ENCODE measurements at places on chromosomes 12 and 14. TPM values are rescaled to one million over a fixed set of nuclear protein-coding genes. Genes with fewer than 3 reads are reported as not detected.

- DNase-seq = no peak
These were observed 25.9 kb downstream of the PSEN1 start for GRCh38 chr14:73162251-73162650.

- peak; percentile 58 for DNase-seq
These were observed 12.5 kb downstream of the EGLN3 start for GRCh38 chr14:33938131-33938949.

GRCh38 chr14:58258156-58258555 is 13.5 kb downstream of the PSMA3 start:
- no peak for DNase-seq

GRCh38 chr12:49165114-49165513 is 23.8 kb downstream of the TUBA1A start:
- DNase-seq = no peak

DNA sequence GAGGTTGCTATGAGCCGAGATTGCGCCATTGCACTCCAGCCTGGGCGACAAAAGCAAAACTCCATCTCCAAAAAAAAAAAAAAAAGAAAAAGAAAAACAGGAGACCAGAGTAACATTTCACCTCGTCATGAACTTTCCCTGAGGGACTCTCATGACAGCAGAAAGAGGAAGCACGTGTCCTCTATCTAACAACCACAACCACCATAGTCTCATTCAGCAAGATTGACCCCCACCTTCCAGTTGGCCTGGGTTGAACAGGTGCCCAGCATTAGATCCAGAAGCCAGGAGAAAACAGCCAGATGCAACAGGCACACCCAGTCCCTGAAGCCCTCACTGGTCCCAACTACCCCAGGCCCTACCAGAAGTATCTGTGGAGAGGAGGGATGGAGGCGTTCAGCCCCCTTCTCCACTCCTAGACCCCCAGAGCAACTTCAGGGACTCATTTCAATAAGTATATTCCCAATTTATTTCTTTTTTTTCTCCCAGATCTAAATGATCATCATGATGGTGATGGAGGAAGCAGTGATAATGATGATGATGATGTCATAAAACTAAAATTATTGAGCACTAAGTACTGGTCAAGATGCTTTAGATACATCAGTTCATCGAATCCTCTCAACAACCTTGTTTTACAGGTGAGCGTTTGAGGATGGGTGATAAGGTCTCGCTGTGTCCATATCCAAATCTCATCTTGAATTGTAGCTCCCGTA is 235.0 kb downstream of the EFCAB11 start:
- DNase-seq = no peak

DNA sequence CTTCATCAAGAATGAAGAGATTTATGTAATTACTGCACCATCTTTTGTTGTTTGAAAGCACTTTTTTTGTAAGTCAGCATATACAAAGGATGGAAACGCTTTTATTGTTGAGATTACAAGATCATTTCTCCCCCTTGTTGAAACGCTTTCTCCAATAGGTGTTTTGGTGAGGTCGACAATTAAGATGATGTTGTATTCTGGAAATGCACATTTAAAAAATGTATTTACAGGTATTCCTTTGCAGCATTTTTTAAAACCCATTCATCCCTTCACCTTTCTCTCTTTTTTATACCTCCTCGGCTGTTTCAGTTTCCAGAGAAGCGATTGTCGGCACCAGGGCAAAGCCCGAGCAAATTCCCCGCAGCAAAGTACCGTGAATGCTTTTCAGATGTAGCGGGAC is 499.9 kb downstream of the VRK1 start:
- no peak for DNase-seq

DNA sequence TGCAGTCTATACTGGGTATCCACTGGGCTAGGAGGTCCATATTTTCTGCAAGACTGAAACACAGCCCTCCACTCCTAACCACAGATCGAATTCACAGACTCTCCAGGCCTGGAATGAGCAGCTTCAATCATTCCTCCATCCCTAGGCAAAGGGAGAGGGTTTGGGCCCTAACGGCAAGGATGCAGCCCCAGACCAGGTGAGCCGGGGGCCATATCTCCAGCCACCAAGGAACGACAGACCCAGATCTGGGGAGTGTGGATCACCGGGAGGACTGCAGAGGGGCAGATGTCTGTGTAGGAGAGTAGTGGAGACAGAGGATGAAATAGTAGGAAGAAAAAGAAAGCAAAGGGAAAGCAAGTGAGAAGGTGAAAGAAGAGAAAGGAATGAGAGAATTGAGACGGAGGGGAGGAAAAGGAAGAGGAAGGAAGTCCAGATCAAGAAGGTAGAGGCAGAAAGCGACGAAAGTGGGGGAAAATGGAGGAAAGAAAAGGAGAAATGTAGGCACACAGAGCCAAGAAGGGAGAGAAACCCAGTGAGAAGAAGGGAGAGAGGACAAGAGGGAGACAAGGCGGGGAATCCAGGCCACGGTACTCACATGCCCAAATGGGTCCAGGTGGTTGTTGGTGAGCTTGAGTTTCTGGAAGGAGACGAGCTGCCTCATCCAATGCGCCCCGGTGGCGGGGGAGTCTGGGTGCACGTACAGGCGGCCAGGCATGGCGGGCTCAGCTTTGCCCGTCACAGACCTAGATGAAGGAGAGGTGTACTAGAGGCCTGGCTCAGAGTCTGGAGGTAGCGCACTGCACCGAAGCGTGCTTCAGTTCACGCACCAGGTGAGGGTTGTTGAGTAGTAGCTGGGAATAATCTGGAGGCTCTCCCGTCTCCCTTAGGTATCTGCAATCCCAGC is 7.7 kb downstream of the TBX5 start:
- no peak for DNase-seq

- DNase-seq = no peak
These were observed 352.6 kb downstream of the BCL11B start for GRCh38 chr14:98919434-98919833.

DNA sequence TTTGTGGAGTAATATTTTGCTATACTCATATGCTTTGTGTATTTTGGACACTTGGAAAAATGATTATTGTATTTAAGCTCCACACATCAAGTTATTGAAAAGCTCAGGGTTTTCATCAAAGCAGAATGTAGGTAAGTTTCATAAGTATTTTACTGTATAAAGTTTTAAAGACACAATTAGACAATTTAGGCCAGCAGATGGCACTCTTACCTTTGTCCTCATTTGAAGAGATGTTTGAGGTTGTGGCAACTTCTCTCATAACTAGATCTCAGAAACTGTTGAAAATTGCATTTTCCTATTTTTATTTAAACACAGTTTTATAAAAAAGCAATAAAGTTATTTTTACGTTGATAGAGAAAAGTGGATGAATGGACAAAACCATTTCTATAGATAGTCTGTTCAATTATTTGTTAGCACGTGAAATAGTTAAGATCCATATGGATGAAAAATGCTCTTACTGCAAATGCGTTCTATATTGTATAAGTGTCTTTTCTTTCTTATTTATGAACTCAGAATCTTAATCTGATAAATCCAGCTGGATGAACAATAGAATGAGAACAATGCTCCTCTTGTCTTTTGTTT is 300.0 kb downstream of the AEBP2 start:
- DNase-seq = no peak

- no peak for DNase-seq
These were observed 37.2 kb downstream of the CFAP251 start for GRCh38 chr12:121955258-121956237.

- no peak for DNase-seq
These were observed 52.2 kb downstream of the TMTC1 start for GRCh38 chr12:29731591-29731990.

- no peak for DNase-seq
These were observed 54.6 kb upstream of the ARHGAP5 start for GRCh38 chr14:32022525-32022924.

- peak; percentile 83 for DNase-seq
These were observed 10.8 kb downstream of the RBM19 start for GRCh38 chr12:113955109-113955970.

DNA sequence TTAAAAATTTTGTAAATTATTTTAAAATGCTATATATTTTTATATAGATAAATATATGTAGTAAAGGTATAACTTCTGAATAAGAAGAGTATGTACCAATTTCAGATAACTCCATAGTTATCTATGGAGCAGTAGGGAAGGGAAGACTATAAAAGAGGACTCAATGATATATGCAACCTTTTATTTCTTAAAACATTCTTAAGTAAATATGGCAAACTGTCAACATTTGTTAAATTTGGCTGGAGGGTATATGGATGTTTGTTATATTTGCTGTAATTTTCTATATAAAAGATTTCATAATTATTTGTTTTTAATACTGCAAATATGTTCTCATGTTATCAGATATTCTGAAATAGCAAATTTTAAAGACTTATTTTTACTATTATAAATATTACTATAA is 38.3 kb upstream of the TSPAN11 start:
- DNase-seq = no peak

GRCh38 chr14:34872822-34873588 is 2.2 kb downstream of the BAZ1A start:
- DNase-seq = no peak

GRCh38 chr12:115504306-115505290 is 772.9 kb downstream of the MED13L start:
- DNase-seq = no peak

DNA sequence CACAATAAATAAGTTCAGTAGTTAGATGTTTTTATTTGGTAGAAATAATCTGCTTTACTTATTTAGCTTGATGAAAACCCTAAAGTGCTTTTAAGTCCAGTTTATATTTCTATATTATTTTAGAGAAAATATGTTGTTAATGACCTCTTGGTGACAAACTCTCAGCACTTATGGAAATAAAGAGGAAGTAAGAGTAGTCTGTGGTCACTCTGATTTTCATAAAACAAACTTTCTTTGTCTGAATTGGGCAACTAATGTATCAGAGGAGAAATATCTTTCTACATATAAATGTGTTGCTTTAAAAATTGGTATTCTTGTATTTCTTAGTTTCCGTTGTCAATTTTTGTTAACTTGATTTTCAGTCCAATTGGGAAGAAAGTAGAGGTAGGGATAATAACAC is 878.9 kb upstream of the SEL1L start:
- DNase-seq = no peak

DNA sequence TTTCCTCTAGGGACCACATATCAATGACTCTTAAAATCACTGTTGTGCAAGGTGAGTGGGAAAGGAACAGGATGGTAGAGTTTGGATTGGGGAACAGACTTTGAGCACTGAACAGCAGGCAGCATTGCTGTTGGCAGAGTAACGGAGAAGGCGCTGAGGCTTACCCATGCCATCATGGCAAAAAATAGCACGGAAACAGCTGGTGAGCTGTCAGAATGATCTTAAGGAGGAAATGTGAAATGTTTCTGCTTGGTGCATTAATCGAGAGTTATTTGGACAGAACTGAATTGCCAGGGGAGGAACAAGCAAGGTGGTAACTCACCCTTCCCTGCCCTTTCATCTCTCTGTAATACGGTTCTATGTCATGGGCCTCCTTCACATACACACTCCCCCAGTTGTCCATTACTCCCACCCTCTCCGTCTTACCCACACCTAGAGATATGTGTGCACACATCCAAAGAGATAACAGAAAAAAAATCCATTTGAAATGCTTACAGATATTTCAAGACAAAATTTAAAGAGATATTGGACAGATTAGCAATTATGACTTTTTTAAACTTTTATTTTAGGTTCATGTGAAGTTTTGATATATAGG is 572.5 kb downstream of the DIO2 start:
- no peak for DNase-seq

GRCh38 chr12:68587448-68587873 is 23.2 kb upstream of the RAP1B start:
- no peak for DNase-seq

DNA sequence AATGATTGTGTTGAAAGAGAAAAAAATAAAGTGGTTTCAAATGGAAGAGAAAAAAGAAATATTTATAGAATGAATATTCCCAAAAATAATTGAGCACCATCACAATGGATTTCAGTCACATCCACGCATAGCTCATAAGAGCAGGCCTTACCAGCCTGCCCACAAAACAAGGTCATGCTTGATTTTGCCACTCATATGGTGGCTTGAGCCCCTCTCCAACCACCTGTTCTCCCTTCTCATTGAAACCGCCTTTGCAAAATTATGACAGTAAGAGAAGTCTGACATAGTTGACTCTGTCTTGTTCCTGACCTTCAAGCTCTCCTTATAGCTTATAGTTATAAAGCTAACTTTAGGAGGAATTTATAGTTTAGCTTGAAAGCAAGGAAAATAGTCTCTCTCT is 33.3 kb upstream of the NAP1L1 start:
- DNase-seq = no peak

- DNase-seq = no peak
These were observed 3.8 kb downstream of the AQP6 start for GRCh38 chr12:49976557-49976956.

DNA sequence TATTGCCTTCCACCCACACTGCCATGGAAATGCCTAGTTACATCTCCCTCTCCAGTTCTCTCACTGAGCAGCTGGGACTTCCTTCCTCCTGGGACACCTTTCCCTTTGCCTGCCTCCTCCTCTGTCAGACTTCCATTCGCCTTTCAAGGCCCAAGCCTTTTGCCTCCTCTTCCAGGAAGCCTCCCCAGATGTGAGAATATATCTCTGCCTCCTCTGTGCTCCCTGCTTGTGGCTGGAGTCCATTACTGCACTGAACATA is 3.1 kb downstream of the IFI27L2 start:
- DNase-seq = no peak

- DNase-seq = no peak
These were observed 34.8 kb downstream of the NFKBIA start for GRCh38 chr14:35369701-35370191.

GRCh38 chr14:20671597-20672283 is 12.6 kb upstream of the RNASE4 start:
- DNase-seq = no peak

- DNase-seq = no peak
These were observed 8.7 kb downstream of the TMEM119 start for GRCh38 chr12:108589028-108589839.

GRCh38 chr14:32417956-32418552 is 89.0 kb downstream of the AKAP6 start:
- DNase-seq = no peak

- DNase-seq = no peak
These were observed 101.2 kb downstream of the NINJ2 start for GRCh38 chr12:561908-562593.

- DNase-seq = no peak
These were observed 82.6 kb downstream of the METTL25 start for GRCh38 chr12:82440885-82441284.

DNA sequence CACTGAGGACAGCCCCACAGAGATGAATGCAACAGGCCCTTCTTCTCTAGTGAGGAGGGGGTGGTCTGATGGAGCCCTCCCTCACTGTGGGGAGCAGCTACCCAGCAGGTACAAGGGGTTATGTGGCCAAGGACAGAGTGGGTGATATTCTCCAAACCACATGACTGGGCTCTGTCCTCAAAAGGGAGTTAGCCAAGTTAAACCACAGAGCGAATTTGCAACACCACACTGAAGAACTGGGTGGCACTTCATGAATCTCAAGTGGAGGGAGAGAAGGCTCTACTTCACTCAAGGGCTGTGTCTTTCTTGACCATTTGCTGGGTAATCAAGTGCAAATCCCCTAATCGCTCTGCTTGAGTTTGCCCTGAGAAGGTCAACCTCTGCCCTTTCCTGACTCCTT is 12.5 kb downstream of the GPR68 start:
- DNase-seq = no peak

GRCh38 chr12:8609061-8609570 is 3.5 kb downstream of the AICDA start:
- DNase-seq = no peak

Gene IAPP
- not detected for total RNA-seq

Gene TXNDC16
- total RNA-seq = 14.3 TPM

Gene TSHR
- not detected for total RNA-seq

Gene COX6A1
- total RNA-seq = 465 TPM

Gene PRH2
- not detected for total RNA-seq

Gene CCDC60
- total RNA-seq = 0.78 TPM

Gene LBHD2
- total RNA-seq = not detected

Gene KRT83
- not detected for total RNA-seq

Gene OTOGL
- 0.31 TPM for total RNA-seq

Gene ITPR2
- 48.4 TPM for total RNA-seq

Gene PLXNC1
- 1.3 TPM for total RNA-seq

Gene PPHLN1
- 71.6 TPM for total RNA-seq

Measured in H1 (cell line).